Renal cortex interstitium (tissue), 15 donors: ENCODE measurements at places on chromosomes 4 and X. TPM values are rescaled to one million over a fixed set of nuclear protein-coding genes. Genes with fewer than 3 reads are reported as not detected.

DNA sequence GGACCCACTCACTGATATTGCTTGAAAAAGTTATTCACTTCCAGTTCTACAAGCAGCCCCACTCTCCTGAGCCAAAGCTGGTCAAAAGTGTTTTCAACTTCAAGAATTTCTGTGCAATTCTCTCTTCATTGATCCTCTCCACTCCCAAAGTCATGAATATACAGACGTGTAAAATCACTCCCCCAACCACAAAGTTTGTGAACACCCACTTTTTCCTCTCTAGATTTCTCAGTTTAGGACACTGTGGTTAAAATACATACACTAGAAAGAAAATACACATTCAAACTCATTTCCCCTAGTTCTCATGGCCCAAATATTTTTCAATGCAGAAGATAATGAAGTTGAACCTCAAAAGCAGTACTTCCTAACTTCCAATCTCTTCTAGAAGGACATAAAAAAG is 116.3 kb downstream of the MSN start:
- no peak for DNase-seq

GRCh38 chrX:153744210-153745066 is 19.6 kb upstream of the PLXNB3 start:
- DNase-seq = no peak

DNA sequence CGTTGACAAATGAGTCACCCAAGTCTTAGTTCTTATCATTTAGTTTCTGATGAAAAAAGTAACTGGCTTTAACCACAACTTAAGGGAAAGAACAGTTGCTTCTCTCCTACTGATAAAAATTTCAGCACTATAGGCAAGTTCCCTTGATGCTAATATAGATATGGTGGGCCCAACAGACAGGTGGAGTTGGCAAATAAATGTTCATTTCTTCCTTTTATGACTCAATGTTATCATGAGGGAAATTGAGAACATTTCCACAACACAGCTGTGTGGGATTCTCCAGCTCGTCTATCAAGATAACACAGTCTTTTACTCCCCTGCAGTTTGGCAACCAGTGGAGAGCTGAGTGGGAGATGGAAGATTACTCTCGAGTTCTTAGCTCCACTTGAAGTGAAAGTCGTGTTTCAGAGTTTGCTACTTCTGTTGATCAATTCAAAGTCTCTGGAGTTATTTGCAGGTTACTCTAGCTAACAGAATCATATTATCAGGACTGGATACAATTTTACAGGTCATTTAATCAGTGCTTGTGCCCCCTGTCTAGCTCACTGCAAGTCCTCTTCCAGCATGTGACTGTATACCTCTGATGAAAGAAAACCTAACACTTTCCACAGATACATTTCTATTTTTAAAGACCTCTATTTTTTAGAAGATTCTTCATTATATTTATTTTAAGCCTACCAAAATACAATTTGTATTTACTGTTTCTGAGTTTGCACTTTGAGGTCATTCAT is 270.6 kb upstream of the GK2 start:
- no peak for DNase-seq

- DNase-seq = no peak
These were observed 176.9 kb upstream of the ARHGEF9 start for GRCh38 chrX:63961964-63962363.

- DNase-seq = no peak
These were observed 16.0 kb upstream of the UVSSA start for GRCh38 chr4:1330761-1331590.

- DNase-seq = no peak
These were observed 40.5 kb downstream of the HMGB2 start for GRCh38 chr4:173293663-173294062.

- peak; percentile 15 for DNase-seq
These were observed at the start of gene DMD for GRCh38 chrX:33211356-33212260. DMD (minus strand) TSS chrX:33211549; CDS start chrX:33211312, 237 bp downstream.

Gene TTC29
- 1.5 TPM for polyA plus RNA-seq

Gene CCNG2
- polyA plus RNA-seq = 167 TPM

Gene COL25A1
- 20.1 TPM for polyA plus RNA-seq
